ENCODE measurements at places on chromosomes 16 and 17. TPM values are rescaled to one million over a fixed set of nuclear protein-coding genes. Genes with fewer than 3 reads are reported as not detected.

The KLHL36 gene
- 50.9 TPM for total RNA-seq

- no peaks in the 10 kb centered on the region for H3K27me3 ChIP-seq
- H3K4me3 ChIP-seq, result no peak overlapping the region
- peak overlapping the region; percentile 71 for H3K27ac ChIP-seq
- no peak for DNase-seq
- no peaks in the 10 kb centered on the region for H3K36me3 ChIP-seq
Observed at GRCh38 chr16:27244363-27244755, 24.2 kb downstream of the NSMCE1 start.

The CHST5 gene
- not detected for total RNA-seq

The CDT1 gene
- 4.6 TPM for total RNA-seq

- peak overlapping the region; percentile 78 for H3K27ac ChIP-seq
- H3K36me3 ChIP-seq, result no peaks in the 10 kb centered on the region
- no peaks in the 10 kb centered on the region for H3K27me3 ChIP-seq
Observed at GRCh38 chr17:77887464-77888241, 70.8 kb upstream of the TNRC6C start.

GRCh38 chr17:57949649-57950048, 5.6 kb downstream of the CUEDC1 start:
- H3K4me3 ChIP-seq, result no peak overlapping the region
- DNase-seq, result peak; percentile 84
- no peaks in the 10 kb centered on the region for H3K27me3 ChIP-seq
- H3K4me1 ChIP-seq, result peaks cover 82% of the 10 kb centered on the region

DNA sequence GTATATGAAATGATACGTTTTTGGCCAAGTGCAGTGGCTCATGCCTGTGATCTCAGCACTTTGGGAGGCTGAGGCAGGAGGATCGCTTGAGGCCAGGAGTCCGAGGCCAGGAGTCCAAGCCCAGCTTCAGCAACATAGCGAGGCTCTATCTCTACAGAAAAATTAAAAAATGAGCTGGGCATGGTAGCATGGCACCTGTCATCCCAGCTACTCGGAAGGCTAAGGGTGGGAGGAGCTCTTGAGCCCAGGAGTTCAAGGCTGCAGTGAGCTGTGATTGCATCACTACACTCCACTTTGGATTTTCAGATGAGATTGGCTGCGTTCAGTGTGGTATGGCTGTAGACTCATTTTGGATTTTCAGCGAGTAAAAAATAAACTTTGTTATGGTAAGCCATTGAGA, 112.4 kb downstream of the DNAH3 start:
- H3K27me3 ChIP-seq, result no peaks in the 10 kb centered on the region
- no peaks in the 10 kb centered on the region for H3K4me1 ChIP-seq
- no peaks in the 10 kb centered on the region for H3K36me3 ChIP-seq

DNA sequence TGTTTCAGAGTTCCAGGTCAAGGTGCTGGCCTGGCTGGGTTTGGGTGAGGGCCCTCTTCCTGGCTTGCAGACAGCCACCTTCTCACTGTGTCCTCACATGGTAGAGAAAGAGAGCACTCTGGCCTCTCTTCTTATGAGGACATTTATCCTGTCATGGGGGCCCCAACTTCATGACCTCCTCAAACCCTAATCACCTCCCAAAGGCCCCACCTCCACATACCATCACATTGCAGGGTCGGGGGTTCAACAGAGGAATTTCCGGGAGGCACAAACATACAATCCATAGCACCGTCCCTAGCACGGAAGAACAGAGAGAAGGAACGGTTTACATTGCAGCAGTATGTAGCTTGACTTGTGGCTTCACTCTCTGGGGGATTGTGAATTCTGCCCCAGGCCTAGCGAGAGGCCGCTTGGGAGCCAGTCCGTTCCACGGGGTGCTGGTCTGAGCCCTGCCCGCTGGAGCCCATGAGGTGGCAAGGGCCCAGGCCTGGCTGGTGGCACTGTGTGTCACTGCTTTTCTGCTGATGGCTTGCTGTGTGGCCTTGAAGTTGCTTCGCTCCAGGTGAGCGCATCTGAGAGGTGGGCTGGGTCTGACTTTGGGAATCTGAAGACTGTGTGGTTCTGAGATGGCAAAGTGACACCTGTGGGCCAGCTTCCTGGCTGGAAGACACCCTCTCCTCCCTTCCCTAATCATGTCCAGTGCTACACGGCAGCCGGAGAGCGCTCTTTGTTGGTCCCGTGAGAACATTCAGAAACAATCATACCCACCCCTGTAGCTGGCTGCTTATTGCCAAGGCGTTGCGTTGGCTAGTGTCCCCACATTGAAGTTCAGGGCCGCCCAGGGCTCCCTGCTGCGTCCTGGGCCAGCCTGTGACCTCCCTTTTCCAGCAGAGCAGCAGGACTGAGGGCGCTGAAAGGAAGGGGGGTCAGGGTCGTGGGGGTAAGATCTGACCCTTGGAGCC, 98.3 kb downstream of the CMIP start:
- no peak overlapping the region for H3K4me3 ChIP-seq
- no peaks in the 10 kb centered on the region for H3K27me3 ChIP-seq
- no peaks in the 10 kb centered on the region for H3K36me3 ChIP-seq
- H3K4me1 ChIP-seq, result peaks cover 42% of the 10 kb centered on the region
- peak overlapping the region; percentile 61 for H3K27ac ChIP-seq
- no peak for DNase-seq

The PDE6G gene
- not detected for total RNA-seq

DNA sequence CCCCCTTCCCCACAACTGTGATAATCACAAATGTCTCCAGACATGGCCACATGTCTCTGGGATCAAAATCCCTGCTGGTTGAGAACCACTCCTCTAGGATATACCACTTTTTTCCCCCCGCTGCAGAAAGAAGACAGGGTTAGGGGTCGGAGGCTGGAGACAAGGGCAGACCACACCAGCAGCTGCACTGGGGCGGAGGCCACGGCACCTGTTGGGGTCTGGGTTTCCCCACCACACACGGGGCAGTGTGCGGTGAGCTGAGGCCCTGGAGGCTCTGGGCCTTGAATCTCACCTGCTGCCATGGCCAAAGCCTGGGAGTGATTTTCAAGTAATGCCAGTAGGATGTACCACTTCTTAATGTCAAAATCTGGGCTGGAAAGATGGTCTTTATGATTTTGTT, 320.5 kb downstream of the SNX29 start:
- no peak overlapping the region for H3K27ac ChIP-seq
- H3K36me3 ChIP-seq, result peaks cover 3% of the 10 kb centered on the region
- H3K4me3 ChIP-seq, result no peak overlapping the region
- DNase-seq, result no peak
- H3K4me1 ChIP-seq, result no peaks in the 10 kb centered on the region
- no peaks in the 10 kb centered on the region for H3K27me3 ChIP-seq

GRCh38 chr16:88196471-88197400, 186.0 kb upstream of the ZNF469 start:
- H3K27me3 ChIP-seq, result no peaks in the 10 kb centered on the region
- no peak for DNase-seq
- no peak overlapping the region for H3K4me3 ChIP-seq
- no peaks in the 10 kb centered on the region for H3K36me3 ChIP-seq
- H3K4me1 ChIP-seq, result no peaks in the 10 kb centered on the region

The BCL7C gene
- total RNA-seq, result 15.7 TPM

The LPO gene
- total RNA-seq, result not detected

DNA sequence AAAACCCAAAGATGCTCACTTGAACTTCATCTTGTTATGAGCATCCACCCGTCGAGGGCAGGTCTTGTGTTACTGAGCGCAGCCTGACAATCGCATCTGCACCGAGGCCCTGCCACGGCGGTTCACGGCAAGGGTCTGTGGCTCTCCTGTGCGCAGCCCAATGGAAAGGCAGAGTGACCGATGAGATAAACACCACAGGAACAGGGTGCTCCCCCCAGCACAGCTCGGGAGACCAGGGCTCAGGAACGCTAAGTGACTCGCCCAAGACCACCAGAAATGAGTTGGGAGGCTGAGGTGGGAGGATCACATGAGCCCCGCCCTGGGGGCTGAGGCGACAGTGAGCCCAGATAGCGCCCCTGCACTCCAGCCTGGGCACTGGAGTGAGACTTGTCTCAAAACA, 134.7 kb downstream of the ANKRD11 start:
- DNase-seq, result no peak
- H3K4me1 ChIP-seq, result peaks cover 89% of the 10 kb centered on the region
- H3K36me3 ChIP-seq, result no peaks in the 10 kb centered on the region
- no peak overlapping the region for H3K4me3 ChIP-seq

DNA sequence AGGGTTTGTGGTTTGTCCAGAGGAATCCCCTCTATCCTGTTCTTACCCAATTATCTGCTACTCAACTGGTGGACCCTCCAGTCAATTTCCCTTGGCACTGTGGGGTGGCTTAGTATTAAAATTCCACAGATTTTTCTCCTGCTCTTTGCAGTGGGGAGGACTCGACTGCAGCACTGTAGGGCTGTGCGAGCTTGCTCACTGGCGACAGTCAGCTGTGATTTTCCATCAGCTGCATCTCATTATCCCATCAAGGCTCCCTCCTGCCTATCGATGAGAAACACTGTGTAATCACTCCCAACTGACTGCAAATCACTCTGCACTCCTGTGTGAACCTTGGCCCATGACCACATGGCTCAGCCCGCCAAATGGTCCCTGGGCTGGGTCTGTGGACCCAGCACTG, 90.5 kb upstream of the MAF start:
- H3K36me3 ChIP-seq, result no peaks in the 10 kb centered on the region
- no peak for DNase-seq
- no peaks in the 10 kb centered on the region for H3K27me3 ChIP-seq
- no peak overlapping the region for H3K27ac ChIP-seq

GRCh38 chr17:10295728-10296343, 77.0 kb downstream of the MYH13 start:
- H3K27me3 ChIP-seq, result no peaks in the 10 kb centered on the region
- no peaks in the 10 kb centered on the region for H3K4me1 ChIP-seq
- no peak overlapping the region for H3K27ac ChIP-seq
- no peak overlapping the region for H3K4me3 ChIP-seq
- H3K36me3 ChIP-seq, result no peaks in the 10 kb centered on the region
- no peak for DNase-seq

- H3K4me3 ChIP-seq, result no peak overlapping the region
- no peak for DNase-seq
- no peaks in the 10 kb centered on the region for H3K27me3 ChIP-seq
- no peaks in the 10 kb centered on the region for H3K36me3 ChIP-seq
- H3K27ac ChIP-seq, result no peak overlapping the region
Observed at GRCh38 chr17:8925808-8926207, 39.7 kb downstream of the PIK3R5 start.

The SULT1A4 gene
- total RNA-seq, result 12.5 TPM

- H3K4me1 ChIP-seq, result no peaks in the 10 kb centered on the region
- no peak for DNase-seq
- no peaks in the 10 kb centered on the region for H3K36me3 ChIP-seq
- no peak overlapping the region for H3K27ac ChIP-seq
- H3K27me3 ChIP-seq, result no peaks in the 10 kb centered on the region
Observed at GRCh38 chr17:9845306-9845705, 19.6 kb downstream of the GLP2R start.

- no peak overlapping the region for H3K4me3 ChIP-seq
- no peak overlapping the region for H3K27ac ChIP-seq
- DNase-seq, result no peak
- H3K36me3 ChIP-seq, result peaks cover 12% of the 10 kb centered on the region
Observed at GRCh38 chr16:69827524-69827923, 65.4 kb downstream of the WWP2 start.

GRCh38 chr17:64449545-64449944, 630 bp downstream of the MILR1 start:
- H3K4me3 ChIP-seq, result no peak overlapping the region
- no peaks in the 10 kb centered on the region for H3K36me3 ChIP-seq
- no peaks in the 10 kb centered on the region for H3K27me3 ChIP-seq
- H3K4me1 ChIP-seq, result no peaks in the 10 kb centered on the region
- H3K27ac ChIP-seq, result peak overlapping the region; percentile 68

GRCh38 chr17:77322514-77323412, 182.0 kb downstream of the SEC14L1 start:
- H3K4me1 ChIP-seq, result peaks cover 81% of the 10 kb centered on the region
- no peak overlapping the region for H3K4me3 ChIP-seq

DNA sequence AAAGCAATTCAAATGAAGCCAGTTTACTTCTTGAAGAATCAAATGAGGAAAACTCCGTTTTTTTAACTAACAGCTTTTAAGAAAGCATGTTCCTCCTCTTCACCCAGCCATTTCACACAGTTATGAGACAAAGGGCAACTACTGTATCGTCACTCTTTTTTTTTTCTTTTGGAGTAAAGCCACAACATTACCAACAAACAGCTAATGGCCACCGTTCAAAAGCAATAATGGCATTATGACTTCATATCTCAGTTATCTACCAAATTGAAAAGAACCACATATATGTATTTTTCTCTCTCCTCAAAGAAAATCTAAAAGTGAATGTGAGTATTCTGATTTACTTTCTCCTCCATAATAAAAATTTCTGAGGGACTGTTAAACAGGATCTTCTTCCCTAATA, 14.5 kb downstream of the GRB2 start:
- H3K36me3 ChIP-seq, result no peaks in the 10 kb centered on the region
- DNase-seq, result no peak
- H3K4me1 ChIP-seq, result peaks cover 48% of the 10 kb centered on the region
- no peak overlapping the region for H3K4me3 ChIP-seq

- H3K4me3 ChIP-seq, result no peak overlapping the region
- no peak for DNase-seq
- no peaks in the 10 kb centered on the region for H3K27me3 ChIP-seq
- H3K27ac ChIP-seq, result no peak overlapping the region
- H3K36me3 ChIP-seq, result no peaks in the 10 kb centered on the region
Observed at GRCh38 chr16:49463529-49463928, 89.9 kb downstream of the C16orf78 start.

DNA sequence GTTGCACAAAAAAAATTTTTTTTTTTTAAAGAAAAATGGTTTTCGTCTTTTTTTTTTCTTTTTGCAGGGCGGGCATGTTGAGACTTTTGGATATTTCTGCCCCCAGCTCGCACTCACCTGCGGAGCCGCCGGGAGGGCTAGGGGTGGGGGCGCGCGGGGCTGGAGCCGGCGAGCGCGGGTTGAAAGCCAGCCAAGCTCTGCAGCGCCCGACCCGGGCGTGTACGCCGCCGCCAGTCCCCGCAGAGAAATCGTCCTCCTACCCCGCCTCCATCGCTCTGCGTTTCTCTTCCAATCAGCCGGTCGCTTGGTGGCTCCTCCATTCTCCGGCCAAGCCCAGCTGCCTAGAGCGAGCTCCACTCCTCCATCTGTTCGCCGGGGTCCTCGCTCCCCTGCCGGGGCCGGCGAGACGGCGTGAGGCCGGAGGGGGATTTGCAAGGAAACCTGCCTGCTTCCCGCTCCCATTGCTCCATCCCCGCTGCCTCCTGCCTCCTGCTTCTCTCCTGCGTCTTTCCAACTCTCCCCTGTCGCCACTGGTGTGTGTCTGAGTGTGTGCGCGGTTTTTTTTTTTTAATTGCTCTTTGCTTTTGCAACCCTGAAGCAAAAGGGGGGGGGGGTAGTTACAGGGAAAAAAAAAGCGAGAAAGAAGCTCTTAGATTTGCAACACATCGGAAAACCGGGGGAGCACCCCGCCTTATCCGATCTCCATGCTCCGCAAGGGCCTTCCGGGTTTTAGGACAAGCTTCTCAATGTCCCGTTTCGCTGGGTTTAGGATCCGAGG, 1.8 kb upstream of the UBTF start:
- peaks cover 34% of the 10 kb centered on the region for H3K4me1 ChIP-seq
- peak overlapping the region; percentile 94 for H3K27ac ChIP-seq
- no peaks in the 10 kb centered on the region for H3K36me3 ChIP-seq
- DNase-seq, result peak; percentile 91
- no peaks in the 10 kb centered on the region for H3K27me3 ChIP-seq
- H3K4me3 ChIP-seq, result peak overlapping the region; percentile 66

The RNF222 gene
- not detected for total RNA-seq
